ENCODE measurements at places on chromosomes 12 and 14. TPM values are rescaled to one million over a fixed set of nuclear protein-coding genes. Genes with fewer than 3 reads are reported as not detected.

- no peak for DNase-seq
Measured at GRCh38 chr12:75505706-75506312, 5.6 kb downstream of the KRR1 start.

- no peak for DNase-seq
Measured at GRCh38 chr14:88835661-88836060, 11.2 kb downstream of the TTC8 start.

The EIF2S3B gene
- 0.55 TPM for total RNA-seq

DNA sequence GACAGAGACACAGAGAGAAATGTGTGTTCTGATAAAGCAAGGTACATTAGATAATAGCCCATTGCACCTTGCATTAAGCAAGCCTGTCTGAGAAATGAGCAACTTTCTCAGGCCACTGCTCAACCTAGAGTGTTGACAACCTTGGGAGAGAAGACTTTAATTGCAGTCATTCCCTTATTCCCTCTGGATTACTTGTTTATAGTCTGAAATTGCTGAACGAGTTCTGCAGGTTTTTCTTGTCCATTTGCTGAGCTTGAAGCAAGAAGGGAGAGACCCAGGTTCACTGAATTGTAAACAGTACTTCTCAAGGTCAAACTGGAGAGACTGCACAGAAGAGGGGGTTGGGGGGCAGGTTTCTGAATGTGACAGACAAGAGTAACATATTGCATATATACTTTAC, 159.4 kb upstream of the PLEKHG7 start:
- no peak for DNase-seq

The ATN1 gene
- 263 TPM for total RNA-seq

- DNase-seq, result no peak
Measured at GRCh38 chr14:55684956-55685584, 105.1 kb downstream of the KTN1 start.

- no peak for DNase-seq
Measured at GRCh38 chr12:10705655-10706054, 17.5 kb downstream of the YBX3 start.
